ENCODE measurements at places on chromosomes 6 and 20. TPM values are rescaled to one million over a fixed set of nuclear protein-coding genes. Genes with fewer than 3 reads are reported as not detected.

HLA-G gene
- total RNA-seq: not detected

FOXF2 gene
- total RNA-seq: 0.26 TPM

COL19A1 gene
- not detected for total RNA-seq

NUDT3 gene
- 20.8 TPM for total RNA-seq

CLVS2 gene
- not detected for total RNA-seq

HCK gene
- not detected for total RNA-seq
